ENCODE measurements at places on chromosomes 7 and 10.

- DNase-seq: no peak
These were observed 355.1 kb upstream of the SHH start for GRCh38 chr7:156167417-156167807.

GRCh38 chr7:28573059-28573553, 160.8 kb downstream of the CREB5 start:
- DNase-seq: no peak

DNA sequence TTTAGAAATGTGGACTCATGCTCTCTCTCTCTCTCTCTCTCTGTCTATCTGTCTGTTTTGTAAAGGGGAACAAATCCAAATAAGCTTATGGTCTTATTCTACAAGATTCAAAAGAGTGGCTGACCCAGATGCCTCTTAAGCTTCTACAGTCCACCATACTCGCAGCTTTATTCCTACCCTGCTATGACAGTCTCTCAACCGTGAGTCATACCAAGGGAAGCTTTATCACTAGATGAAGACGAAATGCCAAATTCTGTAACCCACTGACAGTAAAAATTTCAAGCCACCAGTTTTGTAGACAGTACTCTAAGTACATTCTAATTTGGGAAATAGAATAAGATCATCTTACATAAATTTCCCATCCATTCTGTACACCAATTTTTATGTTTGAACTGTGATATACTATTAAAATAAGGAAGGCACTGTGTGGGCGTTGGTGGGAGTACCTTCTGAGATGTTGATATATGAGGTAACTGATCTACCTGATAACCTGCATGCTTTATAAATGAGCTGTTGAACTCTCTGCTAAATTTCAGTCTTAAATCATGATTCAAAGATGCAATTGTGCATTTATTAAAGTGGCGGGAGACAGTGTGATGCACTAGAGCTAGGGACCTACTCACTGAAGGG, 153.2 kb downstream of the KLF6 start:
- no peak for DNase-seq

GRCh38 chr7:114629762-114630161, 215.1 kb downstream of the FOXP2 start:
- no peak for DNase-seq

GRCh38 chr10:58104351-58104751, 163.3 kb downstream of the IPMK start:
- DNase-seq: no peak

DNA sequence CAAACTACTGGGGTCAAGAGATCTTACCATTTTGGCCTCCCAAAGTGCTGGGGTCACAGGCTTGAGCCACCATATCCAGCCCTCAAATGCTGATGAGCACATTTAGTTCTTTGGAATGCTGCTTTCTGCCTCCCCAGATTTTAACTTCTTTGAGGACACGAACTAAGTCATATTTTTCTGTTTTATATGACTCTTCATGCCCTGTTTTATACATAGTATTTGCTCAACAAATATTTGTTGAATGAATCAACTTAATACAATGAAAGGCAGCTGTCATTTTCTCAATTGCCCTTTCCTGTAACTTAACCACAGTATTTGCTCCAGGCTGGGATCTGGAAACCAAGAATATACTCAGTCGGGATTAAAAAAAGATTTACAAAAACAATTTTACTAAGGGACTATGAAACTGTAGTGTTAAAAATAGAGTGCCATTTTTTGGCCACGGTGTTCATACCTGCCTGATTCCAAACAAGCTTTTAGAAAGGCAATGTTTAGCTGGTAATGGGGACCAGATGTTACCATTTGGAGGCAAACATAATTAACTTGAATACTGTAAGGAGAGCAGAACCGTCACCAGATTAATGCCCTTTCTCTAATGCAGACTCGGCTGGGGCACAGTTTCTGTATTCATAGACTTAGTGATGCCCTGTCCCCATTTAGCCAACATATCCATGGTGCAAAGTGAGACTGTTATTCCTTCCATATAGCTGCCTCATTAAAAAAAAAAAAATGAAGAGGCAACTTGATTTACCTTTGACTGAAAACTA, 117.6 kb downstream of the NRP1 start:
- no peak for DNase-seq

- no peak for DNase-seq
These were observed 14.5 kb upstream of the KAZALD1 start for GRCh38 chr10:101047268-101047667.

GRCh38 chr7:24723178-24723530, 34.1 kb downstream of the GSDME start:
- no peak for DNase-seq

DNA sequence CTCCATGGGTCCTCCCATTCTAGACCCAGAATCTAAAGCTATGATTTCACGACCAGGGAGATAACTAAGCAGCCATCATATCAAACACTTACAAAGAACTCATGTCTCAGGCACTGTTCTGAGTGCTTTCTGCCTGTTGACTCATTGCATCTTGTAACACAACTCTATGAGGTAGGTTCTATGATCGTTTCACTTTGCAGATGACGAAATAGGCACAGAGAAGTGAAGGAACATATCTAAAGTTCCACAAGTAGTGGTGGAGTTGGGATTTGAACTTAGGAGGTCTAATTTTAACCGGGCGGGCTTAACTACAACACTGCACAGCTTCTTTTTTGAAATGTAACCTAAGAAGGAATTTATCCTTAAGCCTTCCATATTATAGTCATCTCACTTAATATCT, 2.9 kb downstream of the RBP4 start:
- DNase-seq: no peak

DNA sequence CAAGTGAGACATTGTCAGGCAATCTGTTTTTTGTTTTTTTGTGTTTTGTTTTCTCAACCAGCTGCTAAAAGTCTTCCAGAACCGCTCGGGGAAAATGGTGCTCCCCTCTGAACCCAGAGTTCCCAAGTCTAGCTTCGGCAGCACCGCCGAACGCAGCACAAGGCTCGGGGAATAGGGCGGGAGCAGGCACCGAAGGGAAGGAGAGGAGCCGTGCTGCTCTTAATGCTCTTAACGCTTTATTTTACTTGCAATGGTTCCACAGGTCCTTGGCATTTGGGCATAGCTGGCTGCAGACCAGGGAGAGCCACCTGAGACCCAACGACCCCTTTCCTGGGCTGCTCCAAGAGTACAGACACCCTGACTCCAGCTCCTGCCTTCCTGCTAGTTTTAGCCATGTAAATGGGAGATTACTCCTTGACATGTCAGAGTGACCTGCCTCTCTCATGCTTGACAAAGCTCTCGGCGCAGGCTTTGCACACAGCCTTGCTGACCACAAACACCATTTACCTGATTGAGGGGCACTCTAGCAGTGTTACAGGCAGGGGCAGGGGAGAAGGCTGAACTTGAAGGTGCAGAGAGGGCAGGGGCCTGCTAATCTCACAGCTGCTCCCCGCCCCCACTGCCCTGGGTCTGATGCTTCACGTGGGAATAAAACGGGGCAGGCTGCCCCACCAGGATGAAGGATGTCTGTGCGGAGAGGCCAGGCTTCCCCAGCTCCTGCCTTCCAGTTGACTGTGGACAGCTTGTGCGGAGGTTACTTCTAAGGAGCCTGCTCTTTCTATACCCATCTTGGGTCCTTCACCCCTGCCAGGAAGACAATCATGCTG, 58.6 kb upstream of the EFCAB10 start:
- no peak for DNase-seq

GRCh38 chr7:27101957-27102580, 414 bp downstream of the HOXA2 start:
- no peak for DNase-seq

GRCh38 chr10:29304264-29304994, 15.6 kb downstream of the LYZL1 start:
- DNase-seq: no peak

DNA sequence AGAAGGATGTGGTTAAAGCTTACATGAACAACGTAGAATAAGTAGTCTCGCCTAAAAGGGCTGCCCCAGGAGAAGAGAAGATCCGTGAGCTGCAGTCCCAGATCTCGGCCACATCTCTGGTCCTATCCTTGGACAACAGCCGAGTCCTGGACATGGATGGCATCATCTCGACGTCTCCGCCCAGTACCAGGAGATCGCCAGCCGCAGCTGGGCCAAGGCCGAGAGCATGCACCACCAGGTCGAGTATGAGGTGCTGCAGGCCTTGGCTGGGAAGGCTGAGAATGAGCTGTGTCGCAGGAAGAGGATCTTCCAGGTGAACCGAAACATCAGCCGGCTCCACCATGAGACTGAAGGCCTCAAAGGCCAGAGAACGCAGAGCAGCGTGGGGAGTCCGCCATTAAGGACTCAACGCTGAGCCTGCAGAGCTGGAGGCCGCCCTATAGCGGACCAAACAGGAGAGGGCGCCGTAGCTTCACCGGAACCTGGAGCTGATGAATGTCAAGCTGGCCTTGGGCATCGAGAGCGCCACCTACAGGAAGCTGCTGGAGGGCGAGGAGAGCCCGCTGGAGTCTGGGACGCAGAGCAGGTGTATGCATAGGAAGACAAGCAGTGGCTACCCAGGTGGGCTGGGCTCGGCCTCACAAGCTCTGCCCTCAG, 22.2 kb downstream of the LIPK start:
- DNase-seq: no peak

- no peak for DNase-seq
These were observed 443.0 kb upstream of the MKI67 start for GRCh38 chr10:128568990-128569945.

DNA sequence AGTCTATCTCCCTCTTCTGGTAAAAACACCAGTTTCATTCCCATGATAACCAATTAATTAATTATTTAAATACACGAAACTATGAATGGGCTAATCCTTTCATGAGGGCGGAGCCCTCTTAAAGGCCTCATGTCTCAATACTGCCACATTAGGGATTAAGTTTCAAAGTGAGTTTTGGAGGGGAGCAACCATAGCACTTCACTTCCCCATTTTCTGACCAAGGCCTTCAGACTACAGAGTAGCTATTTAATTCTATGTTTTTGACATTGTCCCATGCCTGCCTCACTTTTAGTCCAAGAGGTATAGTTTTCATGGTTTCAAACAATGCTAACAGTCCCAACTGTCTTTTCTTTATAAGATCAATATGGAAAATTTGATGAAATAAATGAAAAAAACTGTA, 618.6 kb downstream of the ZWINT start:
- DNase-seq: no peak

- DNase-seq: no peak
These were observed 601 bp downstream of the EPHB4 start for GRCh38 chr7:100826514-100827329.

DNA sequence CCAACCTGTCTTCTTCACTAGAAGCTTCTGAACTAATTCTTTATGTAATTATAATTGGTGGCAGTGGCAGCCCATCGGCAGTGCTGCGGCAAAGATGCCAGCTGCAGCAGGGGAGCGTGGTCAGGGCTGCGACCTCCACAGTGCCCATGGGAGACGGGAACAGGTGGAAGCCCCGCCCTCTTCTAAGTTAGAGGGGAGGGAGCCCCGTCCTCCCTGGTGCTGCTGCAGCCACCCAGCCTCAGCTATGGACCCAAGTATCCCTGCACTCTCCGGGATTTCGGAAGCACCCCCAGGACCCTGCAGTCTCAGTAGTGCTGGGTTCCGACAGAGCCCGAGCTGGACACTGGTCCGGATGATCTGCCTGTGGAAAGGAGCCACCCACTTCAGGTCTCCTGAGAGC, 117.0 kb upstream of the MBL2 start:
- DNase-seq: no peak

DNA sequence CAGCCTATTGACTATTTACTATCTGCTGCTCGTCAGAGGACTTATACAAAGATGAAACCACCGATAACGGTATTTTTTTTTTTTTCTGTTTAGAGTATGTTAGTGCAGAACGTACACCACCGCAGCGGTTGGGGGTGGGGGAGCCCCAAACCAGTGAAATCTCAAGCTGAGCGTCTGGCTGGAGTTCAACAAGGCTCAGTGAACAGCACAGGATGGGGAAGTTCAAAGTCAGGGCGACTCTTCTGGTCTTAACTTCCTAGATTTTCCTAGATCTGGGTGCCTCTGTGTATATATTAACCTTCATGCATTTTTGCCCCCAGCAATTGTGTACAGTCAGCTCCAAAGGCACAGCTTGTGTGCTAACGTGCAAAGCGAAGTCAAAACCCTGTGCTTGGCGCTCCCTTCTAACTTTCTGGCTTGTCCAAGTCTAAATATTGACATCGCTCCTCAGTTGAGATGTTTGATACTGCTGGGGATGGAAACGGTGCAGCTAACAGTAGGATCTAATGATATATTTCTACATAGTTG, 1.1 kb downstream of the RHOBTB1 start:
- DNase-seq: no peak

DNA sequence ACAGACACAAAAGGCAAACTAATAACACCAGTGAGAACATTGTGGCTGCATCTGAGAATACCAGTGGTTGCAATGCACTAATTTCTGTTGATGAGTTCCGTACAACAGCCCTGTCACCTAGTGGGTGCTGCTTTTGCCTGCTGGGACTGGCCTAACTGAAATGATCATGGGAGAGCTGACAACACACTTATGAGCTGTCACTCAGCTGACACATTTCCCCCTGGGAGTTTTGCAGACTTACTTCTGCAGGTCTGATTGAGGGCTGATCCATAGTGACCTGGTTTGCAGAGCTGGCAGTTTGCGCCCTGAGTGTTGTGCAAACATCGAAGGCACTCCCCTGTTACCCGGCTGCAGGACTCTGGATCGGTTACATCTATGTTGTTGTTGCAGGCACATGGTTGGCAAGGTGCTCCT, 60.6 kb upstream of the LAMB1 start:
- no peak for DNase-seq

GRCh38 chr10:78291722-78292121, 258.1 kb downstream of the RPS24 start:
- DNase-seq: no peak

- DNase-seq: no peak
These were observed 77.5 kb upstream of the PHYHIPL start for GRCh38 chr10:59098831-59099452.

- DNase-seq: no peak
These were observed 86.5 kb upstream of the HPS1 start for GRCh38 chr10:98533241-98533640.

DNA sequence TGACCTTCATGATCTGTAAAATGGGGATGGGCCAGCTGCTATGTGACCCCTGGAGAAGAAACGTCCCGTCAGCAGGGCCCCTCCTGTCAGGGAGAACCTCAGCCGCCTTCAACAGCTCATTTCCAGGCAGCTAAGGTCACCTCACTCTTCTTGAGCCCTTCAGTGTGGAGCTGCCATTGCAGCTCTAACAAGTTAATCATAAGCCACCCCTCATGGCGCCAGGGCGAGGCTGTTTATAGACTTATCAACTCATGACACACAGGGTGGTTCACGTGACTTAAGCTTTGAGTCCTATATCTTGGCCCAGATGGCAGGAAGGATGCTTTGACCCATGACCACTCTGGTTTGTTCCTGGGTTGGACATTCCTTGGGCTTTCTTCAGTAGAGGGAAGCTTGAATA, 315.1 kb downstream of the TNS3 start:
- DNase-seq: no peak

DNA sequence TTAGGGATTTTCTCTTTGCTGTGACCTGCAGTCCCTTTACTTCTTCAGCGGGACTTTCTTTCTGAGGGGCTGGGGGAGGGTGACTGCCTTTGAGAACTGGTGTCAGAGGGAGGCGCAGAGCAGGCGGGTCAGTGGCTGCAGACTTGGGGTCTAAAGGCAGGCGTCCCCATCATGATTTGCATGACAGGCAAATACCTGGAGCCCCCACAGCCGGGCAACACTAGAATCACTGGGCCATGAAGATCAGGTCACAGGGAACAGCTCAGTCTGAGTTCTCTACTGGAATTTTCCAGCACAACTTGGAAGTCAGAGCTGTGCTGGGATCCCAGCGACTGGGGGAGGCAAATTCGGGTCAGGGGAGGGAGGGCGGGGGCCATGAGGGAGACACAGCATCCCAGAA, 29.2 kb upstream of the PITRM1 start:
- DNase-seq: no peak

Data from activated naive CD8-positive, alpha-beta T cell treated with anti-CD3 and anti-CD28 coated beads, Interleukin-2, amount 50 U/mL, for 16 hours (primary cell).